ENCODE measurements at places on chromosomes 5 and 9.

GRCh38 chr5:68459810-68460139 is 244.2 kb downstream of the PIK3R1 start:
- DNase-seq: no peak

GRCh38 chr5:101009758-101010519 is 106.9 kb upstream of the ST8SIA4 start:
- no peak for DNase-seq

GRCh38 chr9:69865986-69866385 is 45.4 kb downstream of the CFAP95 start:
- DNase-seq: no peak

DNA sequence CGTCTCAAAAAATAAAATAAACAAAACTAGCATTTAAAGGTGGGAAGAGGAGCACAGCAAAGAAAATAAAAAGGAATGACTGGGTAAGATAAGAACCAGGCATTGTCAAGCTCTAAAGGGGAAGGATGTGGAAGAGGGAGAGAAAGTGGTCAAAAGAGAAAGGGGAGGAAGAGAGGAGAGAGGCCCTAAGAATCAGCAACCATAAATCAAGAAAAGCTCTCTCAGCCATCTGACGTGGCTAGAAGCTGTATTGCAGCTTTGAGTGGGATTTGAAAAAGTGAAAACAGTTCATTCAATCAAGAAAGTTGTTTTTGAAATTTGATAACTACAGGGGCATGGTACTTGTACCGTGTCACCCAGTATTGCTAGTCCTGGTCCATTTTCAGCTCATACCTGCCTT is 45.4 kb upstream of the F2R start:
- DNase-seq: no peak

GRCh38 chr5:36357391-36357975 is 55.8 kb upstream of the RANBP3L start:
- peak; percentile 94 for DNase-seq

GRCh38 chr5:159788835-159789331 is 127.4 kb upstream of the ADRA1B start:
- no peak for DNase-seq

DNA sequence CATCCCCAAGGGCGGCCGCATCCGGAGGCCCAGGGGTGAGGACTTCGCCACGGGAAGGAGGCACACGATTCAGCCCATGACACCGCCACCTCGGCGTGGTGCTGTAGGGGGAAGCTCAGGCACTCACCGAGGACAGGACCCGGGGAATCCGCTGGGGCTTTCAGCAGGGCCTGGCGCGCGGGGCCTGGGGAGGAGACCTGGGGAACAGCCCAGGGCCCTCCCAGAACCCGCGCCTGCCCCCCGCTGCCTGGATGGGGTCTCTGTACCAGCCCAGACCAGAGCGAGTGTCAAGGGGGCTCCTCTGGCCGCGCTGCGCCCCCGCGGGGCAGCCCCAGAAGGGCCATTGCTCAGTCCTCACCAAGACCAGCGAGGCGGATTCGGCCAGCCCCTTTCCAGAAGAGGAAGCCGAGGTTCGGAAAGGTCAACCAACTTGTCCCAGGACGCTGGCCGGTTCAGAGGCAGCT is 12.8 kb downstream of the COL23A1 start:
- no peak for DNase-seq

- DNase-seq: no peak
Observed at GRCh38 chr5:109945097-109945678, 255.5 kb downstream of the MAN2A1 start.

DNA sequence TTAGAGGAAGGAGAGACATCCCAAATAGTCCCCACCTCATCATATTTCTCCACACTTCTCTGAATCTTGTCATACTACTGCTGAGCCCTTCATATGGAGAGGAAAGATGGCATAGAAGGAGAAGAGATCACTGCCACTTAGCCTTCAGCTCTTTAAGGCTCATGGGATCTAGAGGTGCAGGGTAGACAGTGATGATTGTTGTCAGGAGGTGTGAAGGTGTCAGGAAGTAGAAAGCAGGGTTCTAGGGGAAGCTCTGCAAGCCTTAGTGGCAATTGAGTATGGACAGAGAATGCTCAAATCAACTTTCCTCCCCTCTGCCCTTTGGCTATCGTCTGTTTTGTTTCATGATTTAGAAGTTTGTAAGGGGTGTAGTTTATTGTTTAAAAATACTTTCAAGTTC is 505.7 kb downstream of the ZNF608 start:
- DNase-seq: no peak

DNA sequence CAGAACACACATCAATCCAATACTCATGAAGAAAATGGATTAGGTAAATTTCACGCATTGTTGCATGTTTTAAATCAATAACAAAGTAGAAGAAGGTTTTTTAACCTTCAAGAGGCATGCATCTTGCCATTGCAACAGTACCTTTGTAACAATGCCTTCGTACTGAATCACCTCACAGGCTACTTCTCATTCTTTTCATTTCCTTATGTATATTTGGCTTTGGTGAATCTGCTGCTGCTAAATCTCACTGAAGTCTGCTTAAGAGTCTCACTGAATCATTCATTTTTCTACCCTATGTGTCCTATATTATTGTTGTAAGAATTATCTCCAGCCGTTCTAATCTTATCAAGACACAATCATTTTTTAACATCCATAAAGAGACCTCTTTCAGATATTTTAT is 152.5 kb downstream of the CDH10 start:
- no peak for DNase-seq

DNA sequence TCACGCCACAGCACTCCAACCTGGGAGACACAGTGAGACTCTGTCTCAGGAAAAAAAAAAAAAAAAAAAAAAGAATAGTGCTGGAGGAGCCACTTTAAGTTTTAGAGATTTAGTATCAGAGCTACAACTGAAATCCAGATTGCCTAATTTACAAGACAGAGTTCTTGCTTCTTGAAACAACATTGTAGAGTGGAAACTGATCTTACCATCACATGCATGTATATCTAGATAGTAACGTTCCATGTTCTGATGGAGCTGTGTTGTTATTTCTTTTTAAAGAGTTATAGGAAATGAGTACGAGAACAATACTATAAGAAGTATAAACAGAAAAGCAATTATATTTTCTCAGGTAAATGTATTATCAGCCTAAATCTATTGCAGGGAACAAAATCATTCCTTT is 48.9 kb downstream of the TBCA start:
- DNase-seq: no peak

DNA sequence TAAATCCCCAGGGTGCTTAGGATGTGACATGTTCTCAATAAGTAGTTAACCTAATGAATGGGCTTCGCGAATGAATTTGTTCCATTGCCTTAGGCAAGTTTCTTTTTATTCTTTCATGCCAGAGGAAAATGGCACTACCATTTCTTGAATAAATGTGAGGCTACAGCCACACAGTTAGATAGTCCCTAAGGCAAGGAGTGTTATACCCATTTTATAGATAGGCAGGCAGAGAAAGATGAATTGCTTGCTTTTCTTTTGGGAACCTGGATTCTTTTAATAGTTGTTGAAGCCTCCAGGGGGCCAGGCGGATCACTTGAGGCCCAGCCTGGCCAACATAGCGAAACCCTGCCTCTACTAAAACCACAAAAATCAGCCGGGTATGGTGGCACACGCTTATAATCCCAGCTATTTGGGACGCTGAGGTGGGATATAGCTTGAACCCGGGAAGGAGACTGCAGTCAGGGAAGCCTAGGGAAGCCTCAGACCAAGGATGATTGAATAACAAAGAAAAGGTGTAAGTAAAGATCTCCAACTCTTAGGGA is 943 bp downstream of the NOP16 start:
- DNase-seq: peak; percentile 16

DNA sequence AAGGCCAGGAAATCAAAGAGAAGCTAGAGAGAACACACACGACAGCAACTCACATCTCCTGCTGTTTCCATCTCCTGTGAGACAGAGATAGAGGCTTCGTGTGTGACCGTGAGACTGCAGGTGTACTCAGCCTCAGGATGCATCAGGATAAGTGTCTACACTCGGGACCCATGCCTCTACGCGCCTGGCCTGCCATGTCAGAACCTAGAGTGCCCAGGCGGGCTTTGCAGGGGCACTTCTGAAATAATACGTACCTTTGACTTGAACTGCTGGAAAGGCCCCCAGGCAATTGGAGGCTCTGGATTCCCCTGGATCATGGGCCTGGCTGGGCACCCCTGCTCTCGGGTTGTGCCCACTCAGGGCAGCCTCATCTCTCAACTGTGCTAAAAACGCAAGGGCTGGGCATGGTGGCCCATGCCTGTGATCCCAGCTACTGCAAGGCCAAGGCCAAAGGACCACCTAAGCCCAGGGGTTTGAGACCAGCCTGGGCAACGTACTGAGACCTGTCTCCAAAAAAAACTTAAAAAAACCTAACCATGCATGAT is 13.0 kb downstream of the CLPTM1L start:
- DNase-seq: no peak

GRCh38 chr5:156201788-156202403 is 125.1 kb upstream of the SGCD start:
- DNase-seq: peak; percentile 74

GRCh38 chr9:89412541-89412940 is 85.4 kb downstream of the SEMA4D start:
- DNase-seq: no peak

DNA sequence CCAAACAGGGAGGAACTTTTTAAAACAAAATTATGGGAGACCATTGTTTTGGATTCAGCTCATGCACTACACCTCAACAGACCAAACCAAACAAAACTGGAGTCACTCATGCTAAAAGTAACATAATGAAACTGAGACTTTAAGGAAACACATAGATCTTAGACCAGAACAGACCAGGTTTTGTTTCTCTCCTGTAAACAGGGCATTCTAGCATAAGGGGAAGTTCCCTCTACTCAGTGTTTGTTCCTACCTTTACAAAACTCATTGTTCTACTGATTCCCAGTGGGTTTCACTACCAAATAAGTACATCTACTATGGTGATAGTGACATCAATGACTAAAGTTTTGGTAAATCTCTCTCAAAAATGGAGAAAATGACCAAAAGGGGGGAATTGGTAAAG is 1103.6 kb upstream of the EDIL3 start:
- DNase-seq: no peak

GRCh38 chr5:133406977-133407632 is 205.2 kb downstream of the FSTL4 start:
- DNase-seq: no peak

DNA sequence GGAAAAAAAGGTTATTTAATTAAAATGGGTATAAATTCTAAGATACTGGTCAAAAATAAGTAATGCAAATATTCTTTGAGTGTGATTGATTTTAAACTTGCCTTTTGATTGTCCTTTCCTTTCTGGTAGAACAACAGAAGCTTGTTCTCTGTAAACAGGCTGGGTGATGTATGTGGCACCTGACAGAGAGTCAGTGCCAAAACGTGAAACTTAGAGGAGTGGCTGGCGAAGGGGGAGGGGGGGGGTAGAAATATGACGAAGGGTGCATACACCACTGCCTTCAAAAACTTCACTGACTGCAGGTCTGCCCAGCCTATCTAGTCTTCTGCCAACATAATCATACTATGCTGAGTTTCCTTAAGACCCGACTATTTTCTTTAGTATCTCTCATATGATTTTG is 629.8 kb upstream of the SEMA6A start:
- no peak for DNase-seq

- no peak for DNase-seq
Observed at GRCh38 chr5:94260096-94260495, 358.3 kb downstream of the KIAA0825 start.

DNA sequence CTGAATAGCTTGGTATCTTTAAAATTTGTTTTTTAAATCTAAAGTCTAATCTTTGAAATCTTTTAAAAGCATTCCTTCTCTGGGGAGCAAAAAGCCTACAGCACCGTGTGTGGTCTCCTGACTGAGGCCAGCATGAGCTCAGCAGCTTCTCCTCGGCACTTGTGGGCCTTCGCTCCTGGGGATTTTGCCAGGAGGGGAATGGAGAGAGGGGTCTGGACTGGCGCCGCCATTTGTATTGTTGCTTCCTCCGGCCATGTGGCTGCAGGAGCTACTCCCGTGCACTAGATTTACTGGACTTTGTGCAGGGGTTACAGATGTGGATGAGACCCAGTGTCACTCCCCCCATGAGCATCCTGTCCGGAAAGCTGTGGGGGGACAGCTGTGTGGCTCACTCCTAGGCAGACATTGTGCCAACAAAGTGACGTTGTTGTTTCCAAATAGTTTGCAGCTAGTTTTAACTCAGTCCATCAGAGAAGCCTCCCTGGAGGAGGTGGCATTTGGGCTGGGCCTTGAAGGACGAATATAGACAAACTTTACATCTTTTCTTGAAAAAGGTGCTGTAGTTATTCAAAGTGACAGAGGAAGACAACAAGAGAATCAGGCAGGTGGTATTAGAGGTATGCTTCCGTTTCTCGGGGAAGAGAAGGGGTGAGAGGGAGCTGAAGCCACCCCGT is 6.6 kb downstream of the OLFM1 start:
- no peak for DNase-seq

GRCh38 chr5:6081727-6082210 is 296.6 kb downstream of the MED10 start:
- no peak for DNase-seq

- no peak for DNase-seq
Observed at GRCh38 chr5:130000460-130000859, 96.2 kb downstream of the CHSY3 start.

- DNase-seq: no peak
Observed at GRCh38 chr5:4015709-4016108, 420.1 kb downstream of the IRX1 start.

- no peak for DNase-seq
Observed at GRCh38 chr9:136455043-136456002, 15.7 kb upstream of the INPP5E start.

DNA sequence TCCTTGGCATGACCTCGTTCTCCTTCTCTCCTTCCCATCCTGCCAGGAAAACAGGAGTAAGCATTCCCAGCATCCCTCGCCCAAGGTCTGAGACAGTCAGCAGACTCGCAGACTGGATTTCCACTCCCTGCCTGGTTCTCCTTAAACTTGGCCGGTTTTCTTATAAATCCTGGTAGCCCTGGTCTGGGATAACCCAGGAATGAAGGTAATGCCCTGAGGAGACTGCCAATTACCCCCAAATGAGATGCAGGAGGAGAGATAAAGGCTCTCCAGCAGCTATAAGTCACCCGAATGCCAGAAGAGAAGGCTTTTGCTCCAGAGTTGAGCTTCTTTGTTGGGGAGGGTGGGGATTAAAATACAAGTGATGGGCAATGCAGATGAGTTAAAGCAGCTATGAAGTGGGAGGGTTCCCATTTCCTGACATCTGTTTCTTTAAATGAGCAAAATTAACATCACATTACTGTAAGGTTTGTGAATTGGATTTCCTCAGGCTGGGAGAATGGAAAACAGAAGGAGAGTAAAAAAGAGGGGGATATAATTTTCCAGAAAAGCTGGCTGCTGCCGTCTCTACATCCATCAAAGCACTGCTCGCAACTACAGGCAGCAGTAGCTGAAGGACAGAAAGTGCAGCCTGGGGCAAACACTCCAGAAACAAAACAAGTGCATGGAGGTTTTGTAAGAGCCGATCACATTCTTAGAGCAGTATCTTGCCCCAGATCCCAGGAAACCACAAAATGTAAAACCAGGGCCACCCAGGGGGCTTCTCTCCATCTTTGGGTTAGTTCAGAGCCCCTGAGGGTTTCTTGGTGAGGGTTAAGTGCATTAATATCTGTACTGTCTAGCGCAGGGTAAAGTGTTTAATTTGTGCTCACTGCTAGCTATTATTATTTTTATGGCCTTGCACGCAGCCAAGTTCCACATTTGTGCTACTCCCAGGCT is 177.6 kb upstream of the PANK3 start:
- no peak for DNase-seq

GRCh38 chr5:91477408-91477807 is 94.3 kb upstream of the ARRDC3 start:
- no peak for DNase-seq
